Stimulated activated CD4-positive, alpha-beta T cell treated with anti-CD3 and anti-CD28 coated beads, Interleukin-2, amount 100 ng/mL, for 4 hours (primary cell): ENCODE measurements at places on chromosomes 3 and 15.

GRCh38 chr3:128383316-128384235 is 83.1 kb downstream of the DNAJB8 start:
- DNase-seq: peak; percentile 24

- DNase-seq: no peak
Measured at GRCh38 chr3:12869035-12869621, 27.8 kb upstream of the RPL32 start.

DNA sequence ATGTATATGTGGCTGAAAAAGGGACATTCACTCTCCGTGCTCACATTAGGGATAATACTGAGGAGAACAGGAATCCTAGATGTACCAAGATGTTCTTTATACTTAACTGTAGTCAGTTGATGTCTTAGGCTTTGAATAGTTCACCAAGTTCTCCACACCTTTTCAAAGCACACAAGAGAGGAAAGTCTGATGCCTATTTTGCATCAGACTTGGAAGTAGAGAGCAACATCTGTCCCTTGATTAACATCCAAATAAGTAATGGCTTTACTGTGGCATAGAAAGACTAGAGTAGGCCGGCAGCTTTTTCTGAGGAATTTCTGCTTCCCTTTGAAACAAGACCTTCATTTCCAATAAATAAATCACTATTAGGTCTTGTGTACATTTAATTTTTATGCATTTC is 34.0 kb downstream of the PIGB start:
- no peak for DNase-seq

DNA sequence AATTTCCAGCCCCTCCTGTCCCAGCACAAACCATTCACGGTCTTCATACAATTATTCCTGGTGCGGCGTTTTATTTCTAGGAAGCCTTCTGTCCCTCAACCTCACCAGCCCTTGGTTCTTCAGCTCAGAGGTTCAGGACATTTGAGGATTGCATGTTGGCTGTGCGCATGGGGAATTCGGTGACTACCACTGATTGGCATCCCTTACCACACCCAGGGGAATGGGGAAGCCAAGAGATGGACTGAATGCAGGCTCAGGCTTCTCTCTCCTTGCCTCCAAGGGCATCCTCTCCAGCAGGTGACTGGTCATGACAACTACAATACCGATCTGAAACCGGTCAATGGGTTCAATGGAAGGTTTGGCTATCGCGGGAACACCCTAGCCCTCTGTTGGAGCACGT is 153.8 kb downstream of the MTHFS start:
- DNase-seq: no peak

- DNase-seq: no peak
Measured at GRCh38 chr3:13687517-13687943, 138.6 kb downstream of the FBLN2 start.

GRCh38 chr3:65878831-65879230 is 159.9 kb downstream of the MAGI1 start:
- no peak for DNase-seq

- DNase-seq: no peak
Measured at GRCh38 chr3:54257125-54257720, 134.9 kb downstream of the CACNA2D3 start.

- DNase-seq: no peak
Measured at GRCh38 chr3:188270423-188270972, 116.5 kb downstream of the LPP start.

DNA sequence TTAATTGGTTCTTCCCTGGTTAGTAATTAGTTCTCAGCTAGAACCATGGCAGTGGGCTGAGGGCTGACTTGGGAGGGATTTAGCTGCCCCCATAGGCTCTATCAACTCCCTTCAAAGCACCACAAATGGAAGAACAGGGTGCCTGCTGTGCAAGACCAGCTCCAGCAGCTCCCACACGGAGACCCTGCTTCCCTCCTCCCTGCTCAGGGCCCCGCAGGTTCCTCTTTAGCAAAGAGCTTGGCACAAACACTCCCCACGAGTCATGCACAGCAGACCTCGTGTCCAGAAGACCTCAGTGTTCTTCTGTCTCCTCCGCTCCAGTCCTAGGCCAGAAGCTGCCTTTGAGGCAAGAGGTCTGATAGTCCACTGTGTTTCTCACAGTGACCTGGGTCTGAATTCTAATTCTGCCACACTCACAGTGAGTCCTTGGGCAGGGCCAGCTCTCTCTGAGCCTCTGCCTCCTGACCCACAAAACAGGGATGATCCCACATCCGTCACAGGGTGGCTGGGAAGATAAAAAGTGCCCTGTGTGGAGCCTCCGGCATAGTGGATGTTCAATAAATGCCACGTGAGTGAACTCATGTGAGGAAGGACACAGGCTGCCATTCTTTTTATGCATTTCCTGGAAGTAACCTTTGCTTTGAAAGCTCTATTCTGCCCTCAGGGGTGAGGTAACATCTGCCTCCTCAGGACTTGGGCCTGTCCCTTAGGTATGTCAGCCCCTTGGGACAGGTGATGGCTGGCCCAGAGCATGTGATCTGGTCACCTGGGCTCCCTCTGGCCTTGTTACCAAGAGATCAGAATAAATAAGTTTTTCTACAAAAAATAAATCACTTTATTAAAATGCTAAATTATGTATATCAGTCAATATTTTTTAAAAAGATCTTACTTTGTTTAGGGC is 7.6 kb downstream of the RAB6B start:
- DNase-seq: no peak

DNA sequence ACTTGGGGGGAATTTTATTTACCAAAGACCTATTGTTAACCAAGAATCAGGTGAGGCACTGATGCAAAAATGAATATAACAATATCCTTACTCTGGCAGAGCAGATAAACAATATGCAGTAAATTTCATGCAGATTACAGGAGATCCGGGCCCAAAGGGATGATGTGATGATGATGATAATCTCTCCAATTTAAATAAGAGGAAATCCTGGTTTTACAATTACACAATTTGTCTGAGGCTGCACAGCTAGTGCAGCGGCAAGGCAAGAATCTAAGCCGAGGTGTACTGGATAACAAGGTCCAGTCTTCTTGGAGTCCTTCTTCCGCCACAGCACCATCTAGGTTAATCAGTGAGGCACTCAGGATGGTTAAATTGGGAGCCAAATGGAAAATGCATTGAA is 2.4 kb upstream of the MESD start:
- DNase-seq: no peak

GRCh38 chr3:28036599-28037575 is 204.5 kb upstream of the CMC1 start:
- DNase-seq: no peak
